Nucleus accumbens (tissue), 56 donors: ENCODE measurements at places on chromosomes 1 and 21.

DNA sequence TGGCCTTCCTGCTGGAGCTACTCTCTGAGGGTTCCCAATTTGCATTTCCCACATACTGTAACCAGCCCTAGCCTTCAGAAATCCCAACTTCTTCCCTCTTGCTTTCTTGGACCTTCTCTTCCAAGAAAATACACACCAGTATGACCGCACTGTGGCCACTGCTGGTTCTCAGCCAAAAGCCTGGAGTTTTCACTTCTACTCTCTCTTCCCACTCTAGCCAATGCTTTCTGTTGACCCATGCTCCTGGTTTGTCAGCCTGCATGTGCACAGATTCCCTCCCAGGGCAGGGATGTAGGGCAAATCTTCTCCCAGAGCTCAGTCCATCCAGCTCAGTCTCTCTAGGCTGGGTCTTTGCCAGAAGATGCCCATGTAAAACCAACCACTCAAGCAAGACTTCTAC, 664 bp downstream of the SLAMF1 start:
- DNase-seq: no peak

DNA sequence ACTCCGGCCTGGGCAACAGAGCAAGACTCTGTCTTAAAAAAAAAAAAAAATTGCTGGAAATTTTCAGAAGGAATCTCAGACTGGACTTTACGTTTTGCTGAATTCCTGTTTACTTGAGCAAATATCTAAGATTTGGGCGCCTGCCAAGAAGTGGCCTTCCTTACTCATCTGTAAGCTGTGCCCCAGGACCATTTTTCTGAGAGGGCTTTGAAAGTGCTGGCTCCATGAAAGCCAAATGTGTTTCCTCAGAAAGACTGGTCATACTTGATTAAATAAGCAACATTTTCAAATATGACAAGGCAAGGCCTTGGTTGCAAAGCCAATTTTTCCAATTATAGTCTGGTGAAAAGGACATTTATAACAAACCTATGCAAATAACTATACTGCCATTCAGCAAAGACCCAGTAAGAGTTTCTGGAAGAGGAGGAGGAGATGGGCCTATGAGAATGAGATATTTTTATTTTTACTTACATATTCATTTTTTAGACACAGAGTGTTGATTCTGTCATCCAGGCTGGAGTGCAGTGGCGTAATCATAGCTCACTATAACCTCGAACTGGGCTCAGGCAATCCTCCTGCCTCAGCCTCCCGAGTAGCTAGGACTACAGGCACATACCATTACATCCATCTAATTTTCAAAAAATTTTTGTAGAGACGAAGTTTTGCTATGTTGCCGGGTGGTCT, 56.3 kb upstream of the HTR1D start:
- DNase-seq: no peak

- DNase-seq: no peak
These were observed 127.5 kb upstream of the ZP4 start for GRCh38 chr1:238018214-238018613.

DNA sequence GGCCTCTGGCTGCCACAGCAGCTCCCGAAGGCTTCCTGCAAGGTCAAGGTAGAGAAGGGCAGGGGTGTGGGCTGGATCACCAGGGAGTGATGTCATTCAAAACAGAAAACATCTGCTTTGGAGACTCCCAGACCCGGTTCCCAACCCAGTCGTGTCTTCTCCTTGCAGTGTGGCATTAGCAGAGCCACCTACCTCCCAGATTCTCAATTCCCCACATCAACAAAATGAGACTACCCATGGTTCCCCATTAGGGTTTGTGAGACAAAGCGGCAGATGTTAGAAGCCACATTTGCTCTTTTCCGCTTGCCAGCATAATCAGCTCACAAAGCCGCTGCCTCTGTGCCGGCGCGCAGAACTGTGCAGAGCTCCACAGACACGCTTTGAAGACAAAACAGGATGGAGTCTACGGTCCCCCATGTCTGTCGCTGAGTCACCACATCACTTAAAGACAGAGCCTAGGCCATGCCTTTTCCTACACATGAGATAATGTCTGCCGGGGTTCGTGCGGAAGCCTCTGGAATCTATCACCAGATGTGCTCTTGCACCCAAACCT, 12.5 kb downstream of the KIF17 start:
- DNase-seq: no peak

DNA sequence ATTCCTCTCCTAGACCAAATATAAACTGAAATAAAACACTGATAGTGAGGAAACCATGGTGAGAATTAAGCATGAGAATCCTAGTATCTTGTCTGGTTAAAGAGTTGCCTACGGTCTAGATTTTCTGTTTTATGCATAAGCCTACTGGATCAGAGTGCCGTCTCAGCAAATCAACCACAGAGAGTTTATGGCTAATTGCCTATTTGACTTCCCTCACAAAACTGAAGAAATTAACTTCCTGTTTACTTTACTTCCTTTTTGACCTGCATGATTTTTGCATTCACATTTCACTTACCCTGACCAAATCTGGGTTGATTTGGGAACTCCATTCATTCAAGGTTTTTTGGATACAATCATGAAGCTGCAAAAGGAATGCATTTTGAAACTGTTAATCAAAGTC, 5.0 kb downstream of the GCLM start:
- DNase-seq: no peak

GRCh38 chr1:206489980-206490770, 17.2 kb upstream of the RASSF5 start:
- no peak for DNase-seq

- no peak for DNase-seq
These were observed 20.6 kb downstream of the PYHIN1 start for GRCh38 chr1:158951956-158952355.

DNA sequence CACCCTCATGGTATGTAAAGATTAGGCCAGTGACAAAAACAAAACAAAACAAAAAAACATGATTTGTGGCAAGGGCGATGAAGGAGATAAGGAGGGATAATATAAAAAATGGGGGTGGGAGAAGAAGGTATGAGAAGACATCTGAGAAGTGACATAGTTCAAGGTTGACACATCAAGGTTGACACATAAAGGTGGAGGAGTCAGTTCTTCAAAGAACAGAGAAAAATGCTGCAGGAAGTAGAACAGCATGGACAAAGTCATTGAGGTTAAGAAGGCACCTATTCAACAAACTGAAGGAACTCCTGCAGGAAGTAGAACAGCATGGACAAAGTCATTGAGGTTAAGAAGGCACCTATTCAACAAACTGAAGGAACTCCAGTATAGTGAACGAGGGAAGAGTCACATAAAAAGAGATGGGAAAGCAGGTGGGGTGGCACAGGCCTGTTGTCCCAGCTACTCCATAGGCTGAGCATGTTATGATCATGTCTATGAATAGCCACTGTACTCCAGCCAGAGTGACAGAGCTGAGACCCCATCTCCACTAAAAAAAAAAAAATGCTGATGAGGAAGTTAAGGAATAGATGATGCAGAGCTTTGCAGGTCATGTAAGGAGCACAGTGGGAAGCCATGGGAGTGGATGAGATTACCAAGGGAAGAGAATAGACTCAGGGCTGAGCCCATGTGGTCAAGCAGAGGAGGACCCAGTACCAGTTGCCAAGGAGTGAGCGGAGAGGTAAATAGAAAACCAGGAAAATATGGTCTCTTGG, 101.5 kb downstream of the ZFYVE9 start:
- DNase-seq: no peak

DNA sequence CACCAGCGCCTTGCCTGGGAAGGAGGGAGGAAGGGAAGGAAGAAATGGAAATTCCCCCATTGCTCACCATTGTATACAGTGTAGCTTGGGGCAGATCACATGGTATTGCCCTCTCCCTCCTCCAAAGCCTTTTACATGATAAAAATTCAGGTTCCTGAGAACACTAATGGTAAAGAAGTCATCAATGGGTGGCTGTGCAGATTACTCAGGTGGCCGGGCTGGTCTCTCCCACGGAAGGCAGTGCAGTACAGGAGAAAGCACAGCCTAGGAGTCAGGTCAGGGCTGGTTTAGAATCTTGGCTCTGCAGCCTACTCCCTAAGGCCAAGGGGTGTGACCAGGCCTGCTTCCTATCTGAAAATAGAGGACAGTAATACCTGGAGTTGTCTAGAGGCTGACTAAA, 107.9 kb downstream of the SUSD4 start:
- DNase-seq: no peak

DNA sequence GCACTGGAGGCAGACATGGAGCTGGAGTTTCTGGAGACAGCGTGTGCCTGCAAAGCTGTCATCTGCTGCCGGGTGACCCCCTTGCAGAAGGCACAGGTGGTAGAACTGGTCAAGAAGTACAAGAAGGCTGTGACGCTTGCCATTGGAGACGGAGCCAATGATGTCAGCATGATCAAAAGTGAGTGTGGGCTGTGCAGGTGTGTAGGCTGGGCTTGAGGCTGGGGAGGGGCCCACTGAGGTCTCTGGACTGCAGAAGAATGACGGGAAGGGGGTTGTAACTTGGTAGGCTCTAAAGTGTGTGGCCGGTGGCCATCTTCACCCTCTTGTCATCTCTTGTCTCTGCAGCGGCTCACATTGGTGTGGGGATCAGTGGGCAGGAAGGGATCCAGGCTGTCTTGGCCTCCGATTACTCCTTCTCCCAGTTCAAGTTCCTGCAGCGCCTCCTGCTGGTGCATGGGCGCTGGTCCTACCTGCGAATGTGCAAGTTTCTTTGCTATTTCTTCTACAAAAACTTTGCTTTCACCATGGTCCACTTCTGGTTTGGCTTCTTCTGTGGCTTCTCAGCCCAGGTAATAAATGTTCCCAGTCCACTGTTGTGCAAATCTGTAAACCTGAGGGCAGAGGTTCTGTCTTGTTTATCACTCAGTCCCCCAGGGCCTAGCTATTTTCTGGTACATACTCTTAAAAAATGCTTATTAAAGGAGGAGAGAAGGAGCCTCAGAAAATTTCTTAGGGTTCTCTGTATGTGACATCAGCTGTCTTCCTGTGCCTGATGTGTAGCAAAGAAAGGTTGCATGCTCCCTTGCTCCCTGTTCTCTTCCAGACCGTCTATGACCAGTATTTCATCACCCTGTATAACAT, 19.9 kb downstream of the ATP8B2 start:
- DNase-seq: no peak

GRCh38 chr1:214552174-214552608, 789 bp upstream of the PTPN14 start:
- DNase-seq: no peak

DNA sequence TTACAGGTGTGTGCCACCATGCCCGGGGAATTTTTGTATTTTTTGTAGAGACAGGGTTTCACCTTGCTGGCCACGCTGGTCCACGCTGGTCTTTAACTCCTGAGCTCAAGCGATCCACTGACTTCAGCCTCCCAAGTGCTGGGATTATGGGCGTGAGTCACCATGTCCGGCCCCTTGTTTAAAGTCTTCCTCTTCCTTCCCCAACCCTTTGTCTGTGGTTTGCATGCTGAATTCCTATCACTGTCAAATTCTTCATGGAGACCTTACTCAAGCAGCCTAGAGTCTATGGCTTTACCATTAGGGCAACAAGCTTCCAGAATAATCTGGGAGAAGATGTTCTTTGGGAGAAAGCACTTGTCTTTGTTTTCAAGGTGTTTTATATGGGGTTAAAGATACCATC, 34.7 kb downstream of the B3GALT5 start:
- no peak for DNase-seq
